ENCODE measurements at places on chromosomes 11 and 22. TPM values are rescaled to one million over a fixed set of nuclear protein-coding genes. Genes with fewer than 3 reads are reported as not detected.

LRRC32 gene
- 24.5 TPM for total RNA-seq

PGA5 gene
- total RNA-seq = not detected

LAYN gene
- total RNA-seq = 92.2 TPM

PLAAT4 gene
- 24.1 TPM for total RNA-seq

CHEK2 gene
- 15.4 TPM for total RNA-seq

DEFB131B gene
- total RNA-seq = not detected

MPZL3 gene
- total RNA-seq = 51.1 TPM

OR8A1 gene
- not detected for total RNA-seq
